ENCODE measurements at places on chromosomes 4 and X.

GRCh38 chr4:141815646-141816045, 179.3 kb downstream of the IL15 start:
- no peak for DNase-seq

- no peak for DNase-seq
Observed at GRCh38 chrX:70022616-70023015, 27.1 kb downstream of the AWAT2 start.

DNA sequence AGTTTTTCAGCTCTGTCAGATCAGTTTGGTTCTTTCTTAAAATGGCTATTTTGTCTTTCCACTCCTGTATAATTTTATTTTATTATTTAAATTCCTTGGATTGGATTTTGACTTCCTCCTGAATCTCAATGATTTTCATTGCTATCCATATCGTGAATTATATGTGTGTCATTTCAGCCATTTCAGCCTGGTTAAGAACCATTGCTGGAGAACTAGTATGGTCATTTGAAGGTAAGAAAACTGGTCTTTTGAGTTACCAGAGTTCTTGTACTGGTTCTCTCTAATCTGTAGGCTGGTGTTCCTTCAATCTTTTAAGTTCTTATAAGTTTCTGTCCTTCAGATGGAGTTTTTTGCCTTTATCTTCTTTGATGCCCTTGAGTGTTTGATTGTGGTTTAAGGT, 815.5 kb downstream of the KLHL13 start:
- no peak for DNase-seq

DNA sequence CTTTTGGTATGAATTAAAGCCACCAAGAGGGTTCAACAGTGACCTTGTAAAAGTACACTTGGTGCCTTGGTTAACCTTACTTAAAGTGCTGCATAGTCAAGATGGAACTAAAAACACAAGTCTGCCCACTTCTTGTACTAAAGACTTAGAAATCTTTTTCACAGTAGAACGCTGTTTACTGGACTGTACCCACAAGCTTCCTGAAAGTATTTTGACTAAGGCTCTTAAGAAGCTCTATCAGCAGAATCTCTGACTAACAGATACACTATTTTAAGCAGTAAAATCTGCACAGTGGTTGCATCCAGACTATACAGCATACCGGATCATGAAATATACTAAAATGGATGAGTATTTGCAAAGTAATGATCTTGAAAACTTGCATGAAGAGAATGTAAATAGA, 7.2 kb downstream of the RAB28 start:
- DNase-seq: no peak

DNA sequence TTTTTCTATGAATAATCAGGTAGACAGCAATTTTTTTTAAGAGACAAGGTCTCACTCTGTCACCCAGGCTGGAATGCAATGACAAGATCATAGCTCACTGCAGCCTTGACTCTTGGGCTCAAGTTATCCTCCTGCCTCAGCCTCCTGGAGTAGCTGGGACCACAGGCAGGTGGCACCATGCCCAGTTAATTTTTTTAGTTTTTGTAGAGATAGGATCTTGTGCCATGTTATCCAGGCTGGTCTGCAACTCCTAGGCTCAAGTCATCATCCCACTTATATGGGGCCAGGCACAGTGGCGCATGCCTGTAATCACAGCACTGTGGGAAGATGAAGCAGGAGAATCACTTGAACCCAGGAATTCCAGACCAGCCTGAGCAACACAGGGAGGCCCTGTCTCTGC, 26.8 kb downstream of the AFAP1 start:
- no peak for DNase-seq

GRCh38 chr4:7402526-7402925, 32.2 kb downstream of the PSAPL1 start:
- no peak for DNase-seq

DNA sequence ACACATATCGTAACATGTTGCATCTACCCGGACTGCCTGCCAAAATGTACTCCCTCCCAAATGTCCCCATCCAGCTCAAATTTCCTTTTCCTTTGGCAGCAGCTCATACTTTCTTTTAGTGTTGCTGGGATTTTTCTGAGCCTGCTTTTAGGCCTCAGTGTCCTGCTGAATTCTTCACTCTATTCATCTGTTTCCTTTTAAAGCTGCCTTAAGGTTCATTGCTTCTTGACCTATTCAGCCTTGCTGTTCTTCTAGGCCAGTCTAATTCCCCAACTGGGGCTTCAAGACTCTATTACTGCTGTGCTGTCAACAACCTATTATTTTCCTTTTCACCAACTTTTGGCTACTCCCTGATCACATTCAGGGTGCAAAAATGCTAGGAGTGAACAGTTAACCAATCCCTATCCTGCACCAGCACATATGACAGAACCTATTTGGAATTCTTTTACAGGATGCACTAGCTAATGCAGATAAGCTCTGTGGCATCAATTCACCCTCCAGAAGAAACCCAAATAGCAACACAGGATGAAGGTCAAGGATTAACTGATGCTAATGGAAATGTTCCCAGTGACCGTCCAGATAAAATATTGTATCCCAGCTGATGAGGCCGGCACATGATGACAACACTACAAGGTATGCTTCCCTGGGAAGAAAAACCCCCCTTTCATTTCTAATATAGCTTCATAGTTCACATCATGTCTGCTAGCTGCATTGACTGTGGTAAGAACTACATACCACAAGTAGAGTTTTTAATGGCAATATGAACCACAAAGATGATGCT, 114.7 kb upstream of the TTC29 start:
- DNase-seq: no peak

- DNase-seq: no peak
Observed at GRCh38 chrX:50747471-50747900, 66.5 kb downstream of the SHROOM4 start.

- DNase-seq: no peak
Observed at GRCh38 chrX:82666355-82666754, 841.7 kb upstream of the POU3F4 start.

- no peak for DNase-seq
Observed at GRCh38 chrX:70174754-70175153, 2.5 kb upstream of the DGAT2L6 start.

GRCh38 chr4:2689825-2690700, 66.1 kb downstream of the TNIP2 start:
- no peak for DNase-seq

GRCh38 chr4:141169391-141169790, 36.1 kb upstream of the RNF150 start:
- DNase-seq: no peak

DNA sequence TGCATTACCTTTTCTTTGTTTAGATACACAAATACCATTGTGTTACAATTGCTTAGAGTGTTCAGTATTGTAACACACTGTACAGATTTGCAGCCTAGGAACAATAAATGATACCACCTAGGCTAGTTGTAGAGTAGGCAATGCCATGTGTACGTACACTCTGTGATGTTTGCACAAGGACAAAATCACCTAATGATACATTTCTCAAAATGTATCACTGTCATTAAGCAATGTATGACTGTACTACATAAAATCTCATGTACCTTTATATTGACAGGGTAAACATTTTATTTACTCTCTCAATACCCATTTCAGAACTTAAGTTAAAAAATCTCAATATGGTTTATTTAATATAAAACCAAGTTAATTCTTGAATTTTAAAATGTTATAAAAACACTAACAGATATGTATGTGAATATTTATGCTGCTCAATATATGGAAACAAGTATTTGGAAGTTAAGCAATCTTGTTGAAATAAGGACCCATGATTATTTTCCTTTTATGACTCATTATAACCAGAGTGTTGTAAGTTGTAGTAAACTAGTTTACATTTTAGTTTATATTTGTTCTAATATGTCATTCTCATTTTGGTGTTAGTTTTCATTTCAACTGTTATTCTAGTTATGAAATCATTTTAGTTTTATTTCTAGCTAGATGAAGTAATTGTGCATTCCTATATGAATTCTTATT, 409.2 kb downstream of the TLL1 start:
- no peak for DNase-seq

DNA sequence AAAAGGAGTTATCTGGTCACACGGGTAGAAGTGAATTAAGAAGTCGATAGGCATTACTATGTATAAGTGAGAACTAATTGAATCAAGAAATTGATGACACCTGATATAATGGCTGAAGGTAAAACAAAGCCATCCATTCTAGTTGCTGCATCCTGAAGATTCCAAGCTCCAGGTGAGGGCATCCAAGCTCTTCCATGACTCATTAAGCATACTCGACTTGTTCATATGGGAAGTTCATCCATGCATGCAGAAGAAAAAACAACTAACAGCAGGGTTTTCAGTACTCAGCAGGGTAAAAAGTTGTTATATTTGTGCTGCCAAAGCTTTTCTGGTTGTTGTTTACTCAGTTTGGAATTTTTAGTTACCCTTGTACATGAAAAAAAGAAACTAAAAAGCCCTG, 508.0 kb upstream of the CXorf51A start:
- no peak for DNase-seq

GRCh38 chrX:9205599-9206223, 171.8 kb upstream of the FAM9B start:
- no peak for DNase-seq

DNA sequence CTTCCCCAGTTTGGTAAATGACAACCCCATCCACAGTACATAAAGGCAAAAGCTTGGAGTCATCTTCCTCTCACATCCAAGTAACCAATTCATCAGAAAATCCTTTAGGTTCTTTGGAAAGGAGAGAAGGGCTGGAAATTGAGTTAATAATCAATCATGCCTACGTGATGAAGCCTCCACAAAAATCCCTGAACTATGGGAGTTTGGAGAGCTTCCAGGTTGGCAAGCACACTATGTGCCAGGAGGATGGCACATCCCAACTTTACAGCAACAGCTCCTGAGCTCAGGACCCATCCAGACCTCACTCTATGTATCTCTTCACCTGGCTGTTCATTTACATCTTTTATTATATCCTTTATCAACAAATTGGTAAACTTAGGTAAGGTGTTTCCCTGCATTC, 98.9 kb downstream of the IQCM start:
- DNase-seq: no peak

DNA sequence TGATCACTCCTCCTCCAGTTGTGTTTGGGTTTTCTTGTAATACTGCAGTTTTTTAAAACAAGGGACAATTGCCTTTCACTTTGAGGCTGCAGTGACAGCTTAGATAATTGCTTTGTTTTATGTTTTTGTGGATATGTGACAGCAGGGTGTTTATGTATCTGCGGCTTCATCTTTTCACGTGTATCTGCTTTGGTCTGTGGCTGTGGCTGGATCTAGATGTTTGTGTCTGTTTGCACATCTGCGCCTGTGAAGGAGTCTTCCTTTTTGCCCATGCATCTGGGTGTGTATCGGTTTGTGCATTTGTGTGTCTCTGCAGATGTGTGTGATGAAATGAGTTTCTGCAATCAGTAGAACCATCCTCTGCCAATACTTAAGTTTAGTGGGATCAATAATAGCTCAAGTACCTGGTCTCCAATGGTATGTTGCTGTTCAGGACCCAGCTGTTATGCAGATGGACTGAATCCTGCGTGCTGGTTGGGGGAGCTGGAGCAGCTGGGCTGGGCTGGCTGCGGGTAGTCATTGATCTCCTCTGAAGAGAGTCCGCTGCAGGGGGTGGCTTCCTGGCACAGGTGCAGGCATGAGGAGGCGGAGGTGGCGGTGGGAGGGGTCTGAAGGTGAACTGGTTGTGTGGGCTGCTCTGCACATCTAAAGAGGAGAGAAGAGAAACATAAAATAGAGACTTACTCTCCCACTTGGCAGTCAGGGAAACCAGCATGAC, 390.3 kb downstream of the SH2D1A start:
- DNase-seq: no peak

DNA sequence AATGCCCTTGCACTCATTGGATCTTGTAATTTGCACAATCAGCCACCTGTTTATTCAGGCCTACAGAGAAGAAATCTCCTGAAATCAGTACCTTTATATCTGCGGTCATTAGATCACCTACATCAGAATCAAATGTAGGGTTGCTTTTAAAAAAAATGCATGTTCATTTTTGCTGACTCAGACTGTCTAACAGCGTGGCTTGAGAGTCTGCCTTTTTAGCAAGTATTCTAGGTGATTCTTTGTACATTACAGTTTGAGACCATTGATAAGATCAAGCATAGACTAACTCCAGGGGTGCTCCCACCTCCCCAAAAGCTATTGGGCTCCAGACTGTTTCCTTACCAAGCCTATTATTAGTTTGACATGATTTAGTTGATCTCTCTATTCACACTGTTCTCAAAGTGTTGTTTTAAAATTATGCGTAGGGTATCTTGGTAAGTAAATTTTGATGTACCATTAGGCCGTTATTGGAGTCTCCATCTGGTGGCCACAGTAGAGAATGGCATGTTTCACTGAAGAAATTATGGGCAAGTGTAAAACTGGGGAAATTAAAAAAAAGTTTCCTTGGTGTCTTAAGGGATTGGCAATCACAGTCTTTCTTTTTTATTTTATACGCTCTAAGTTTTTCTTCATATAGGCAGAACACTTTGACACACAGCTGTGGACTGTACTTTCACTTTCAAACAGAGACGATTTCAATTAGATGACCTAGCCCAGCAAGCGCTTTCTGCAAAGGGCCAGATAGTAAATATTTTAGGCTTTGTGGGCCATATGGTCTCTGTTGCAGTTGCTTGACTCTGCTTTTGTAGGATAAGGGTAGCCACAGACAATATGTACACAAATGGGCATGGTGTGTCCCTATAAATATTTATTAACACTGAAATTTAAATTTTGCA, 33.7 kb upstream of the MSL3 start:
- DNase-seq: peak; percentile 10

DNA sequence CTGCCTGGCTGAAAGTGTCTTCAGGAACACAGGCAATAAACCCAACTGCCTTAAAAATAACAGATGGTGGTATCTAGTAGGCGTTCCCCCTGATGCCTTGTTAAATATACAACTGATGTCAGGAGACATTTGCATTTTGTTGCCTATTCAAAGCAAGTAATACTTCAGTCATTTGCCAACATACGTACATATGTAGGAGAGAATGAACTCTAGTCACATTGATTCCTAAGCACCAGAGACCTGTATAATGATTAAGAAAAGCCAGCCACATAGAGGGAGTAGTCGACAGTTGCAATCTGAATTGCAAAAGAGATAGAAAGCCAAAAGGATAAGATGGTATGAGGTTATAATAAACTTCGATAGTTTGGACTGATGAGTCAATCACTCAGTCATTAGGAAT, 191.0 kb upstream of the EMCN start:
- DNase-seq: no peak

DNA sequence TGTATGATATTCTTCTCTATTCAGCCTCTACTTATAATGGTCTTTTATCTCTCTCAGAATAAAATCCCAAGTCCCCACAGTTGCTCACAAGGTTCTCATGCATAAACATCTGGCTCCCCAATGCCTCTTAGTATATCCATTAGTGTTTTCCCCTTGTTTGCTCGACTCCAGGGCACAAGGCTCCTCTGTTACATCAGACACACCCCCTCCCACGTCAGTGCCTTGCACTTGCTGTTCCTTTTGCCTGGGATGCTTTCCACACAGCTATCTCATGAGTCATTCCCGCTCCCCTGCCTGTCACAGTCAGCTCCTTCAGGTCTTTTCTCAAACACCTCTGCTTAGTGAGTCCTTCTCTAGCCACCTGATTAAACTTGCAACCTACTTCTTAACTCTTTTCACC, 260.2 kb downstream of the IL1RAPL1 start:
- peak; percentile 1 for DNase-seq

- no peak for DNase-seq
Observed at GRCh38 chrX:24298191-24298590, 15.7 kb downstream of the SUPT20HL2 start.
